Stimulated activated CD4-positive, alpha-beta T cell treated with anti-CD3 and anti-CD28 coated beads, Interleukin-1b, Interleukin-23, amount 100 ng/mL, for 1 hour (primary cell): ENCODE measurements at places on chromosomes 13 and 19.

GRCh38 chr13:61406275-61406674 is 9.4 kb downstream of the PCDH20 start:
- no peak for DNase-seq

DNA sequence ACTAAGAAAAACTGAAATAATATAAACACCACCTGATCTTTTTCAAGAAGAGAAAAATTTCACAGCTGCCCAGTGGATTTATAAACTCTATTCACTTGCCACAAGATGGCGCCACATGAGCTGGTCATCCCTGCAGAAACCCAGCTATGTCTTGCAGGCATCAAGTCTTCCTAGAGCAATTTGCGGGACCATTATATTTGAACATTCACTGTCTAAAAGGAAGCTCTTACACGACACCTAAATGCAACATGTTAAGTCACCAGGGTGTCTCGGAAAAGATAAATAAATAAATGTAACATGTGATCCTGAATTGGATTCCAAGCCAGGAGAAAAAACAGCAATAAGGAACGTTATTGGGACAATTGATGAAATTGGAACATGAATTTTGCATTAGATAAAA is 20.3 kb upstream of the AKT2 start:
- peak; percentile 38 for DNase-seq

DNA sequence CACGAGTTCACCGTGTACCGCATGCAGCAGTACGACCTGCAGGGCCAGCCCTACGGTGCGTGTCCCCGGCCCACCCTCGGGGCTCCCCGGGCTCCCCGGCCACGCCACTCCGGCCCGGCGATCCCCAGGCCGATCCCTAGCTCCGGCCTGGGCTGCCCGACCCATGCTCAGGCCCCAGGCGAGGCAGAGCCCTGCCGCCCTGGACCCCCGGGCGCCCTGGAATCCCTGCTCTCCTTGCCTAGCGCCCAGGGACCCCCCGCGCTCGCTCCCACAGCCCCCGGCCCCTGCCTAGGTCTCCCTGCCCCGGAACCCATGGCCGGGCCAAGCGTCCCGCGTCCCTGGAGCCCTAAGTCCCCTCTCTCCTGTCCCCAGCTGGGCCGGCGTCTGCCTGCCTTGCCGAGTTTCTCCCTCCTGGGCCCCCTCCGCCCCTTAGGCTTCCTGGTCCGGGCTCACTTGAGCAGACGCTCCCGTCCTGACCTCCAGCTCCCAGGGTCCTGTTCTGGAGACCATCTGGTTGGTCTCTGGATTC is 494 bp downstream of the NCLN start:
- DNase-seq, result no peak

DNA sequence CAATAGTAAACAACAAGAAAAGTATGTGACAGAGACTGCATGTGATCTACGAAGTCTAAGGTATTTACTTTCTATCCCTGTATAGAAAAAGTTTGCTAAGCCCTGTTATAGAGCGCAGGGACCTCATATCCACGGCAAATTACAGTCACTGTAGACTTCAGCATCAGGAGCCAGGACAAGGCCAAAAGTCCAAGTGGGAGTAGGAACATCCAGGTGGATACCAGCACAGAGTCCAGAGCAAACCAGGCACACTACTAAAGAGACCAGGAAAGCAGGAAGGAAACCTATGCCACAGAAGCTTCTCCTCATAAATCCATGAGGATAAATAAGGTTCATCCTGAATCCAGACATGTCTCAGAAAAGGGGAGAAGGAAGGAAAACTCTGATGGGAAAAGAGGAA is 342.2 kb upstream of the HTR2A start:
- DNase-seq, result no peak

DNA sequence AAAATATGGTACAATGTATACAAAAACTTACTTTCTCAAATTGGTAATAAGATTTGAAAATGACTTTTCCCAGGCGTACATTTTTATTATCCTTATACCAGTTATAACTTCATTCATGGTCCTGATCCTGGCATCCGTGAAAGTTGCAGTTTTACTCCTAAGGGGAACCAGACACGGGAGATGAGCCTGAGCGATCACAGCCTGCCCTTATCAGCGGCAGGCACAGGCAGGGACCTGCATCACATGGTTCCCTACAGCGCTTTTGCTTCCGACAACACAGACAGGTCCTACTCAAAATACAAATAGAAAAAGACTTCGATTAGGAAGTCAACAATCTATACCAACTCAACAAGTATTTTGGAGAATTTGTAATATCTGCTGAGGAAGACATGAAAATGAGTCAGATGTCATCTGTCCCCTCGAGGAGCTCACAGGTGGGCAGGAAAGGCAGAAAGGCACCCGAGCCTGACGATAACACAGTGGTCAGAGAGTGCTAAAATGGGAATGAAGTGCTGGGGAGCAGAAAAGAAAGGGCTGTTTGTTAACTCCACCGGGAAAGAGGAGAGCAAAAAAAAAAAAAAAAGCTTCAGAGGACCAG is 93.4 kb downstream of the ABCC4 start:
- DNase-seq, result no peak
